Aorta (tissue), 5 donors: ENCODE measurements at places on chromosomes 13 and 19. TPM values are rescaled to one million over a fixed set of nuclear protein-coding genes. Genes with fewer than 3 reads are reported as not detected.

DNA sequence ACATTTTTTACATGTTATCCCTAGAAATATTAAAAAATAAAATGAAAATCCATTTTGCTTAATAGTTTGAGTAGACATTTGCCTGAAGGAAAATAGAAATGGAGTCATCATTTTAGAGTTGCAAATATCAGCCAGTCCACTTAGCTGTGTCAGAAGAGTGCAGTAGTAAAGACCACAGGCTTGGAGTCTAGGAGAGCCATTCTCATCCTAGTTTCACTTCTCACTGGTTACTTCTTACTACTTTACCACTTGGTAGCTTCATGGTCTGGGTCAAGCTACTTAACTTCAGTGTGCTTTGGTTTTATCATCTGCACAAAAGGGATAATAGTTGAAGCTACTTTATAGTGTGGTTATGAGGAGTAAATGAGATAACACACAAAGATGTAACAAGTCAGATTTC is 286.5 kb upstream of the NBEA start:
- no peaks in the 10 kb centered on the region for H3K36me3 ChIP-seq
- H3K27me3 ChIP-seq: no peaks in the 10 kb centered on the region
- DNase-seq: no peak
- peaks cover 1% of the 10 kb centered on the region for H3K4me1 ChIP-seq
- no peak overlapping the region for H3K27ac ChIP-seq

DNA sequence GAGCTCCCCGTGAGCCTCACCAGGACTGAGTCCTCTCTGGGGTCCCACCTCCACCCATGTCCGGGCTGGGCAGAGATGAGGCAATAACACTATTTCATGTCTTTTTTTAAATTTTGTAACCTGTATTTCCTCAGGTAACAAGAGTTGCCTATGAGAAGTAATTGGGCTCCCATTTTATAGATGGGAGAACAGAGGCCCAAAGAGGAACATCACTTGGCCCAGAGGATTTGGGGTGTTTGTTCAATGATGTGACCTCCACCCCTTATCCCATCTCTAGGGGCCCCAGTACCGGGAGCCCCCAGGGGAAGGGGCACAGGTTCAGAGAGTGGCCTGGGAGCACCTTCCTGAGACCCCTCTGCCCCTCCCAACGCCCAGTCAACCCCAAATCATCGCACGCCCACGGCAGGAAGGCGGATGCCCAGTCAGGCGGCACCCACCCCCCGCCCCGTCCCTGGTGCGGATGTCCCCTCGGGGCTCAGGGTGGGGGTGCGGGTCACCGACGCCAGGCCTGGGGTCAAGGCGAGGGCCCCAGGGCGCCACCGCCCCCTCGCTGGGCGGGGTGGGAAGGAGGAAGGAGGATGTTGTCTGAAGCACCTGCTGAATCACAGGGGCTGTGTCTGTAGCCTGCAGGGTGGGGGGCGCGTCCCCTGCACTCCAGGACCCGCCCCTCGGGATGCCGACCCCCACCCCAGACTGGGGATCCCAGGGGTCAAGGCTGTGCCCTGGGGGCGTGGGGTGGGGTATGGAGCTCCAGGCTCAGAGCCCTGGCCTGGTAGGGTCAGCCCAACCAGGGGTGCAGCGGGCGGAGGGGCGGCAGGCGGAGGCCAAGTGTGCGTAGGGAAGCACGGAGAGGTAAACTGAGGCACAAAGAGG is 9.0 kb upstream of the CIRBP start:
- no peaks in the 10 kb centered on the region for H3K27me3 ChIP-seq
- H3K4me3 ChIP-seq: no peak overlapping the region
- no peak for DNase-seq
- H3K27ac ChIP-seq: no peak overlapping the region
- peaks cover 2% of the 10 kb centered on the region for H3K4me1 ChIP-seq
- H3K36me3 ChIP-seq: peaks cover 7% of the 10 kb centered on the region

The KLK4 gene
- total RNA-seq: not detected

DNA sequence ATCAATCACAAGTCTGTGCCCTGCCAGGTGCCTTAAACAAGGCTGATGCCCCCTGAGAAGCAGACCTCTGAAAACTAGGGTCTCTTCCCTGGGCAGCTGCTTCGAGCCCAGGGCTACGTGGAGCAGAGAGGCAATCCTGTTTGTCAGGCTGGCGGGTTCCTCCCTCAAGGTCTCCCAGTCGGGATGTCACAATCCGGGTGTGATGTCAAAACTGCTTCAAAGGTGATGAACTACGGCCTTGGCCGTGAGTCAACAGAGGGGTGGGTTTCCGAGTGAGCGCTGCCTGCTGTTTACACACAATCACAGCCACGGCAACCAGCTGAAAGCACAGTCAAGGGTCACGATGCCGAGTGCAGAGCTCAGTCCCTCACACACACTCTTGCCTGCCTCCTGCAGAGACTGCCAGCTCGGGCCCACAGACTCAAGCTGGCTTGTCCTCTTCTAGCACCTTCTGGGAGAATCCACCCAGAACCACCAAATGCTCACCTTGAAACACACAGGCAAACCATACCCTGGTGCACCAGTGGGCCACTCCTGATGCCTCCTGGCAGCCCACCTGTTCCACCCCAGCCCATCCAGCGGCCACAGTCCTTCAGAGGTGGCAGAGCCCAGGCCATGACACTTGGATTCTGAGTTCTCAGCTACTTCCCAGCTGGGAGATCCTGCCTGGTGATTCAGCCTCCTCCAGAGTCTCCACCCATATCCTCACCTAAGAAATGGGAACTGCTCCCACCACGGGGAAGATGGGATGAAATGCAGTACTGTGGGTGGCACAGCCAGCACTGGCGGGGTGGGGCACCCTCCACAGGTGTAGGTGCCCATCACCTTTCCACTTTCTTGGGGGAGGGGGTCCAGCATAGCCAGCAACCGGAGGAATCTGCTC is 6.8 kb downstream of the ELL start:
- peaks cover 2% of the 10 kb centered on the region for H3K4me1 ChIP-seq
- peak overlapping the region; percentile 41 for H3K27ac ChIP-seq
- DNase-seq: peak; percentile 75
- no peak overlapping the region for H3K4me3 ChIP-seq
- H3K27me3 ChIP-seq: no peaks in the 10 kb centered on the region

The SIGLEC11 gene
- total RNA-seq: 3.1 TPM

DNA sequence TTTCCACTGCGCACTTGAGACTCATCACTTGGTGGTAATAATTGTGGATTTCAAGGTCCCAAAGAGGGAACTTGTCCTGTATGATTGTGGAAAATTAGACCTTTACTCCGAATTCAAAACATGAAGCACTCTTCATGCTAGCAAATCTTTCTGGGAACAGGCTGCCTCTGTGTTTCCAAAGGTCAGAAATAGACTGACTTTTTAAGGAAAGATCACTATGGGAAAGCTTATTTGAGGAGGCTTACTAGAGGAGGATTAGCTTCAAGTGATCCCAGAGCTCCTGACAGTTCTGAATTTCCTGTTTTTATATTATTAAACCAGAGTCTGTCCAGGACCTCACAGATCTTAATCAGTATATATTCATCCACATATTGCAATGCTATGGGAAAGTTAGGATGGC is 5.5 kb downstream of the WDFY2 start:
- H3K27ac ChIP-seq: no peak overlapping the region
- no peaks in the 10 kb centered on the region for H3K27me3 ChIP-seq
- no peak for DNase-seq
- H3K36me3 ChIP-seq: no peaks in the 10 kb centered on the region
- H3K4me1 ChIP-seq: peaks cover 10% of the 10 kb centered on the region

GRCh38 chr13:32309312-32310133 is 5.6 kb downstream of the ZAR1L start:
- H3K4me3 ChIP-seq: peak overlapping the region; percentile 38
- no peak for DNase-seq
- H3K27me3 ChIP-seq: no peaks in the 10 kb centered on the region
- H3K36me3 ChIP-seq: no peaks in the 10 kb centered on the region
- no peak overlapping the region for H3K27ac ChIP-seq
- no peaks in the 10 kb centered on the region for H3K4me1 ChIP-seq

DNA sequence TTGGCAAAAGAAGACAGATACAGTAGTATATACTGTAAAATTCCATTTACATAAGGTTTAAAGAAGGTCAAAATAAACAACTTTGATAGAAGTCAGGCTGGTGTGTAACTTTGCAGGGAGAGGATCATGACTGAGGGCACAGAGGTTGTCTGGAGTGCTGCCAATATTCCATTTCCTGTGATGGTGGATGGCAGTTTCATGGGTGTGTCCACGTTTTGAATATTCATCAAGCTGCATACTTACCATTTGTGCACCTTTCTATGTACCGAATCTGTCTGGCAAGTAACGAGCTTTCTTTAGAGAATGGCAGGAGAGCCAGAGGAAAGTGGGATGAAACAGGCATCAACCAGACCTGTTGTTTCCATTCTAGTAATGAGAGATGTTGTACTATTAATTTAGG is 420.5 kb upstream of the HTR2A start:
- no peaks in the 10 kb centered on the region for H3K36me3 ChIP-seq
- DNase-seq: no peak
- H3K4me3 ChIP-seq: no peak overlapping the region
- H3K27me3 ChIP-seq: no peaks in the 10 kb centered on the region
- no peak overlapping the region for H3K27ac ChIP-seq

DNA sequence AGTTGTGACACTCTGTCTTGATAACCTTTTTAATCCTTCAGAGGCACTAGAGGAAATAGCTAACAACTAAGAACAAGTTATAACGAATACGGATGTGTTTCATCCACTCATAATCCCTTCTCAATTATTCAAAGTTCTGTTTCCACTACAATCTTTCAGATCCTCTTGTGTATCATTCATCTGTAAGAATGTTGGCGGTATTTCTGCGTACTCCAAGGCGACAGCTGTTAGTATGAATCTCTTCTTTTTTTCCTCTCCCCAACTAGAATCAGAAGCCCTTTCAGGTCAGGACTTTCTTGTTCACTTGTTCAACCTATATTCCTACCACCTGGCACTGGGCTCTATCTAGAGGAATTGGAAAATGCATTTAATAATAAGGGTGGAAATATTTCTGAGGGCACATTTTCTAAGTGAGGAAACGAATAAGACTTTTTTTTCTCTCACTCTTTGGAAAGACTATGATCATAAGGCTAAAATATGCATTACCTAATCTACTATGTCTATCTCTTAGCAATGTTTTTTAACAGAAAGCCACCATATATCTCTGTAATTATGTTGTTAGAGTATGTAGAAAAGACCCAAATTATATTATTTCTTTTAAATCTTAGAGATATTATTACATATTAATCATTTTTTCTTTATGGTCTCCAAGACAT is 492.9 kb downstream of the PCDH20 start:
- no peaks in the 10 kb centered on the region for H3K27me3 ChIP-seq
- DNase-seq: no peak
- no peak overlapping the region for H3K27ac ChIP-seq
- H3K36me3 ChIP-seq: no peaks in the 10 kb centered on the region
- H3K4me1 ChIP-seq: no peaks in the 10 kb centered on the region
- no peak overlapping the region for H3K4me3 ChIP-seq

DNA sequence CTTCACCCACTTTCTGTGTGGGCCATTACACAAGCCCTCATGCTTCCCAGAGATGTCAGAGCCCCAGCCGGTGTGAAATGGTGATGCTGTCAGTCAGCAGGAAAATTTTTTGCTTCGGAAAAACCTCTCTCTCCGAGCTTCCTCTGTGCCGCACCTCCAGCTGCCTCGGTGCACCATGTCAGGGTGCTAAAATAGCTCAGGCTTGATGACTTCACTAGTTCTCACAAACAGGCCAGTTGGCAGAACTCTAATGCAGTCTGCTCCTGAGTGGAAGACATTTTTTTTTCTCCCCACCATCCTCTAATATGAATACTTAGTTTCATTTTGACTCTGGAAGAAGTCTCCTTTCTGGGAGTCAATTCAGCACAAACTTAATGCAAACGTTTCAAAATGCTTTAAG is 71.3 kb downstream of the KLF12 start:
- H3K27ac ChIP-seq: peak overlapping the region; percentile 67
- peak overlapping the region; percentile 72 for H3K4me3 ChIP-seq
- peak; percentile 85 for DNase-seq
- peaks cover 2% of the 10 kb centered on the region for H3K4me1 ChIP-seq
- H3K36me3 ChIP-seq: no peaks in the 10 kb centered on the region

The COL4A2 gene
- total RNA-seq: 1,110 TPM

The KISS1R gene
- total RNA-seq: not detected

- H3K27me3 ChIP-seq: no peaks in the 10 kb centered on the region
- H3K4me3 ChIP-seq: no peak overlapping the region
- DNase-seq: no peak
- H3K4me1 ChIP-seq: no peaks in the 10 kb centered on the region
Observed at GRCh38 chr13:105569816-105570215, 965.6 kb downstream of the EFNB2 start.

DNA sequence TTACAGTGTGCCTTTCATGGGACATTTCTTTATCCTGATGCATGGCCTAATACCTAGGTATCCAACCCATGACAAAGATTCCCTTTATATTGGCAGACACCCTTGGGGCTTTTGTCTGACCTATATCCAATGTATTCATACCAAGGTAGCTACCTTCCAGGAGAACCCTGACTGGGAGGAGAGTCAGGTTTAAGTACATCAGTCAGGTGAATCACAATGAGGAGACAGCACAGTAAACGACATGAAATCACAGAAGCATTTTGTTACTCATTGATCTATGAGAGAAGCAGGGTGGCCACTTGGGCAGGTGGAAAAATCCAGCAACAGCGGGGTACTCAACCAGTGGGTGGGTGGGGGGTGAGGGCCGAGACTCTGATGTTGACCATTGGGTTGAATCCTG is 527.4 kb upstream of the ATXN8OS start:
- H3K27ac ChIP-seq: no peak overlapping the region
- no peaks in the 10 kb centered on the region for H3K27me3 ChIP-seq
- H3K36me3 ChIP-seq: no peaks in the 10 kb centered on the region
- no peaks in the 10 kb centered on the region for H3K4me1 ChIP-seq
- no peak overlapping the region for H3K4me3 ChIP-seq
- DNase-seq: no peak

- H3K27ac ChIP-seq: no peak overlapping the region
- H3K4me3 ChIP-seq: no peak overlapping the region
- no peak for DNase-seq
- no peaks in the 10 kb centered on the region for H3K4me1 ChIP-seq
- no peaks in the 10 kb centered on the region for H3K27me3 ChIP-seq
Observed at GRCh38 chr13:78133511-78133910, 214.9 kb upstream of the EDNRB start.

The ZNF816 gene
- 11.4 TPM for total RNA-seq

The SIGLEC9 gene
- 10.4 TPM for total RNA-seq
